ENCODE measurements at places on chromosomes 5 and 9. TPM values are rescaled to one million over a fixed set of nuclear protein-coding genes. Genes with fewer than 3 reads are reported as not detected.

ANKRD20A1 gene
- total RNA-seq, result 0.75 TPM

SLC6A19 gene
- not detected for total RNA-seq

CCNB1 gene
- total RNA-seq, result 277 TPM

GPBP1 gene
- 40.1 TPM for total RNA-seq

MFAP3 gene
- 29.7 TPM for total RNA-seq

UGT3A1 gene
- total RNA-seq, result not detected

BDP1 gene
- 10.2 TPM for total RNA-seq

TLX3 gene
- not detected for total RNA-seq

TMED9 gene
- total RNA-seq, result 275 TPM

ESM1 gene
- total RNA-seq, result not detected

CCL21 gene
- not detected for total RNA-seq

FBP2 gene
- not detected for total RNA-seq

Measured in A549 treated with DMSO at 1 μM for 4 hours (cell line).